Stimulated activated CD4-positive, alpha-beta T cell treated with anti-CD3 and anti-CD28 coated beads, Interleukin-15, amount 100 ng/mL, for 1 hour (primary cell): ENCODE measurements at places on chromosomes 13 and 19.

- DNase-seq = no peak
Measured at GRCh38 chr19:16532440-16533234, 9.6 kb downstream of the CHERP start.

DNA sequence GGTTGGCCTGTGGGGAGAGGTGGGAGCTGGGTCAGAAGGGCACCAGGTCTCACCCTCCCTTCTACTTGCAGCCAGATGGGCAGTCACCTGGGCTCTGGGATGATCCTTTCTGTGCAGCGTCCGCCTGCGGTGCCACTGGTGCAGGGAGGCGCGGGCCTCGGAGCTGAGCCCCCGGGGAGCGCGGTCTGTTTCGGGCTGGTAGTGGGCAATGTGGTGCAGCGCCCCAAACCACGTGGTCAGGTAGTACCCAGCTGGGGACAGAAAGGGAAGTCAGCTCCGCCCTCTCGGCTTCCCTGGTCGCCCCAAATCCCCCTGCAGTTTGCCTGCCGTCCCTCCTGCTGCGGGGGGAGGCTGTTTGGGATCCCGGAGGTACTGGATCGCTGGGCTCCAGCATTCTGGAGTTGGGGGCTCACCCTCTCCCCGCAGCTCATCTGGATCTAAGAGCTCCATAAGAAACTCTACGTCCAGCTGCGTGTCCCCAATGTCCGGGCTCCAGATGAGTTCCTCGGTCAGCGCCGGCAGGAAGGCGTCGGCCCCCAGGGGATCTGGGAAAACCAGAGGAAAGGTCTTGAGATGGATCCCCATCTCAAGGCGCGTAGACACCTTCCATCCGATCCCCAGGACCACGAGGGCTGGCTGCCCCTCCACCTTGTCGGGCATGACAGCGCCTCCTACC lies 8.8 kb downstream of the RINL start:
- no peak for DNase-seq

DNA sequence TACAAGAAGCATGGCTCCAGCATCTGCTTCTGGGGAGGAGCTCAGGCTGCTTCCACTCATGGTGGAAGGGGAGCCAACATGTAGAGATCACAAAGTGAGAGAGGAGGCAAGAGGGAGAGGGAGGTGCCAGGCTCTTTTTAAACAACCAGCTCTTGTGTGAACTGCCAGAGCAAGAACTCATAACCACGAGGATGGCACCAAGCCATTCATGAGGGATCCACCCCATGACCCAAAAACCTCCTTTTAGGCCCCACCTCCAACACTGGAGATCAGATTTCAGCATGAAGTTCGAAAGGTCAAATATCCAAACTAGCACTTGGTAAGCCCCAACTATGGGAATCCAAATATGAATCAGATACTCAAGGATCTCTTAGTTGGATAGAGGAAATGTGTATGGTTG lies 131.2 kb downstream of the RXFP2 start:
- no peak for DNase-seq

DNA sequence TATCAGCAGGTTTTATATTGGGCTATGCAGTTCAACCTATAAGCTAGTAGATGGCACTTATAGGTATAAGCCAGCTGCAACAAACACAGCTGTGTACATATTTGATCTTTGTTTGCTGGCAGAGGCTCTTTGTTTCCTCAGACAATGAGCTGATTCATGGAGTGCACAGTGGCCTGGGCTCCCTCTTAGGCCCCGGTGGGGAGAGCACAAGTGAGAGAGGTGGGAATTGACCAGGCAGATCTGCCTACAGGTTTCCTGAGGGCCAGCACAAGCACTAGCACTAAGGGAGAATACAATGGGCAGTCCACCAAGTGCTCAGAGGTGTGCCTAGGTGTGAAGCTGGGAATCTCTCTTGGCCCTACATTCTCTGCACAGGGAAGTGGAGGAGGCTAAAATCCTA lies 1390.7 kb downstream of the SLITRK5 start:
- DNase-seq = no peak

GRCh38 chr13:107553838-107554237 lies 661.5 kb downstream of the LIG4 start:
- no peak for DNase-seq
